NCI-H524 (cell line): ENCODE measurements at places on chromosomes 12 and 14.

DNA sequence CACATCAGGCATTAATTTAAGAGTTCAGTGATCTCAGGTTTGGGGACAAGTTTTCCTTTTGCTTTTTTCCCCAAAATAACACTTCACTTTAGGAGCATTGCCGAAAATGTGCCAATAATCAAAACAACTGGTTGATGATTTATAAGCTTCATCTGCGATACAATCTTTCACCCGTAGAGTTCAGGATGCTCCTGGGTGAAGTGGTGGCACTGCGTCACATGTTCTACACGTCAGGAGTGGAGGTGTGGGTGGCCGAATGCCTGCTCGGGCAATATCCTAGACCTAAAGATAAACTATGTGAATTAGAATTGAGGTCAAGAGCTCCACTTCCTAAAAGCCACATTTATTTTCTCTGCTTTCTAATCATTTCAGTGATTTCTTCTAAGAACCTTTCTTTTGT, 70.9 kb upstream of the DICER1 start:
- no peak for DNase-seq

GRCh38 chr12:56863789-56864188, 70.4 kb downstream of the SDR9C7 start:
- no peak for DNase-seq

DNA sequence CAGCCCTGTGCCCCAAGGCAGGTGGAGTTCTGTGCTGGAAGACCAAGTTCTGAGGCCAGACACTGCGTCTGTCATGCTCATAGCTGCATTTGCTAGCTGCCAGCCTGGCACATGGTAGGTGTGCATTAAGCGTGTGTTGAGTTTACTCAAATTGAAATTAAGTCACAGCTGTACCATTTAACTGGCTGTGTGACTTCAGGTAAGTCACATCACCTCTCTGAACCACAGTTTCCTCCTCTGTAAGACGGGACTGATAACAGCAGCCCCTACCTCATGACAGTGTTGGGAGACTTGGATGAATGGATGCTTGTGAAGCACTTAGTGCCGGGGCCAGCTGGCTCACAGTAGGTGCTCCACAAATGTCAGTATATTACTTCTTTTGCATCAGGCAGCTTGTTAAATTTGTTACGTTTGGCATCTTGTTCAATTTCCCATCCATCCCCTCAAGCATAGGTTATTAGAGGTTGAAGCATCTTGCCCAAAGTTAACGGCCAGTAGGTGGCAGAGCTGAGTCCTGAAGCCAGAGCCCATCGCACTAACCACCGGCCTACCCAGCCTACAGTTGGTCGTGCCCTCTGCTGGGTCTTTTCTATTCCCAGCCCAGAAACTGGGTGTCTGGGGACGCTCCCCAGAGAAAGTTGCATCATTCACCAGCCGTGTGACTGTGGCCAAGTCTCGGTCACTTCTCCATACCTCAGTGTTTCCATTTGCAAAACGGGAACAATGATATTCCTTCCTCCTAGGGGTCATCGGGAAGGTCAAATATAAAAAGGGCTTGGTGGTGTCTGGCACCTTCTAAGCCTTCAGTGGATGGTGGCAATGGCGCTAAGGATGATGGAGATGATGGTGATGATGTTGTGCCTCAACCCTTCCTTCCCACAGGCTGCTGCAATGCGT, 4.5 kb downstream of the DAO start:
- no peak for DNase-seq

GRCh38 chr14:75303381-75303789, 24.8 kb downstream of the FOS start:
- peak; percentile 85 for DNase-seq

DNA sequence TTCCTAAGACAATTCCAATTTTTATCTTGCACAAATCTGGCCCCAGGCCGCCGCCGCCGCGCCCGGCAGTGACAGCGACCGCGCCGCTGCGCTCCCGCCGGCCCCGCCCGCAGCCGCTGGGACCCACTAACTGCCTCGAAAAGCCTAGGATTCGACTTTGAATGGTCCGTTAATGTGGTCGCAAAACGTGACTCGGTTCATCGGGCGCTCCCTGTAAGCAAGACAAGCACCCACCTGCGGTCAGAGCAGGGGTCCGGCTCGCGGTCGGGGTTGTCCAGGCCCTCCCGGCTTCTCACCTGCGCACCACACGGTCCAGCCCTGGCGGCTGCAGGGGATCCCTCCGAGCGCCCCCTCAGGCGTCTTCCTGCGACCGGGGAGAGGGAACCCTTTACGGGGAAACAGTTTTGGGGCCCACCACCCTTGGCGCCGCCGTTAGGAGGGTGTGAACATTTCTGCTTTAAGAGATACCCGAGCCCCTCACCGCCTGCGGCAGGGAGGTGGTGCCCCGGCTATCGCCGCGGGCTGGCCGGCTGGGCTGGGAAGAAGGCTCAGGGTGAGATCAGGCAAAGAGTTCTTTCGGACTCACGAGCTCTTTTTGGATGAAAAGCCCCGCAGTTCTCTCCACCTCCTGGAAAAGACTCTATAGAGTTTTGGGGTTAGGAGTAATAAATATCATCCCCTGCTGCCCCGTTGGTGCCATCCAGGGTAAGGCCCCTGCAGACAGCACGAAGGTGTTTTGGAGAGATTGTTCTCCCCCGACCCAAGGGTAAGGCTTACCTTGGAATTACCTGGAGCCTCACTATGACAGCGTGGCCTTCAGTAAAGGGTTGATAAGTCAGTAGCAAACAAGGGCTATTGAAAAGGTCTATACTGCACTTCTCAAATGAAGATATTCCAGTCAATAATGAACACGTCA, 13.6 kb upstream of the FOXJ2 start:
- peak; percentile 64 for DNase-seq

GRCh38 chr12:121776190-121777098, 17.0 kb downstream of the RHOF start:
- peak; percentile 53 for DNase-seq

GRCh38 chr12:42221726-42222125, 16.3 kb downstream of the YAF2 start:
- no peak for DNase-seq

DNA sequence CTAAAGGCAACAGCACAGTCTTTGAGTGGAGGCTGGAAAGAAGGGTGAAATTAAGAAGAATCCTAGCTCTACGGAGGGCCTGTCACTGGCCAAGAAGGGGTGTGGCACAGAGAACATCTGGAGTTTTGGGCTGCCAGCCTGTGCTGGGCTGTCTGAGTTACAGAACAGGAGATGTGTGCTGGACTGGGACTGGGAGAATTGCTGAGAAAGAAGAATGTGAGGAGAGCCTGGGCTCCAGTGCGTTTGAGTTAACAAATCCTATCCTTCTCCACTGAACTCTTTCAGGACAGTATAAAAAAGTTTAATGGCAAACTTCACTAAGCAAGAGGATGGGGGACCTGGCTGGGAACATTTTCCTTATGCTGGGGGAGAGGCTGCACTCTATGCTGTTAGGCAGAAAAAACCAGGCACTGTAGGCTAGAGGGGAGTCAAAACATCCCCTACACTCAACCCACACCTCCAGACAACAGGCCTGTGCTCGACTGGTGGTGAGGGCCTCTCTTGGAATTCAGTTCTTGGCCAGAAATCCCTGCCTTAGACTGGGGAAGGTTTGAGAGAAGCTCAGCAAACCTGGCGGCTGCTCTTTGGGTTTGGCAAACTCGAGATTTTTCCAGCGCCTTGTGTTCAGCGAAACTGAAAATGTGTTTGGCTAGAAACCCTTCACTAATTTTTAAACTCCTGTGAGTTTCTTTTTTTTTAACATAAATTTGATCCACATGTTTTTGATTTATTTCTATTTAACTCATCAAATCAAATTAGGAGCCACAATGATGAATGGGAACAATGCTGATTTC, 217.3 kb downstream of the MON2 start:
- DNase-seq, result no peak

DNA sequence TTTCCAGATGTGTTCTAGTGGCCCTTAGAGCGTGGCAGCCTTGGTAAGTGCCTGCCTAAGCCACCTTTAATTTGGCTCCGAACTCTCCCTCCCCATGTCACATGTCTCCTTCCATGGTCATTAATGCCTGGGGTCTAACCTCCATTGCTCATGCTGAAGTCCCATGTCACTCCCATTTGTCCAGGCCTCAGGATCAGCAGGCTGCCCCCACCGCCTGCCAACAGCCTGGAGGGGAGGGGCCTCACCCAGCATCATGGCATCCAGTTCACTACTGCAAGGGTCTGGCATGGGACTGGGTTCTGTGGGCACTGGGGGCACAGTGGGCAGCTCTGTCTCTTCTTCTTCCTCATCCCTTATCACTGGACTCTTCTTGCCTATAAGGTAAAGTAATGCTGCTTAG, 4.4 kb downstream of the MMP19 start:
- no peak for DNase-seq

- no peak for DNase-seq
Observed at GRCh38 chr12:113184098-113184899, 979 bp downstream of the DDX54 start.

DNA sequence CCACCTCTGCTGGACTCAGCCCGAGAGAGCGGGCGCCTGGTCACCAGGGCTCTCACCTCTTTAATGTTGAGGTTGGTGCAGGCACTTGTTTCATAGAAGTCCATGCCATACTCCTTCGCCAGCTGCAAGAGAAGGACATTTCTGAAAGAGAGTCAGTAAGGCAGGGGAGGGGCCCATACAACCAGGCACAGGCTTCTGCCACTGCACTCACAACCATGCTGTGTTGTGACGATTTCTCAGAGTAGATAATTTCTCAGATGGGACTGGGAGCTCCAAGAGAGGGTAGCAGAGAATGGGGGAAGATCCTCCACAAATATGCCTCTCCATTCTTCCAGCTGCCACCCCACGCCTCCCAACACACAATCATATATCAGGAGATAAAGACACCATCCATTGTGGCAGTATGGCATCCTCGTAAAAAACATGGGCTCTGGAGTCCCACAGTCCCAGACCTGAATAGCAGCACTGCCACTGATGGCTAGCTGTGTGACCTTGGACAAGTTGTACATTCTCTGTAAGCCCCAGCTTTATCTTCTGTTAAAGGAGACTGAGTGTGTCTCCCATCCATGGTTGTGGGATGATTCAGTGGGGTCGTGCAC, 6.2 kb upstream of the GPX2 start:
- DNase-seq, result no peak

- DNase-seq, result no peak
Observed at GRCh38 chr14:39876916-39877315, 444.7 kb upstream of the FBXO33 start.

- no peak for DNase-seq
Observed at GRCh38 chr14:39319381-39319780, 85.7 kb downstream of the MIA2 start.

DNA sequence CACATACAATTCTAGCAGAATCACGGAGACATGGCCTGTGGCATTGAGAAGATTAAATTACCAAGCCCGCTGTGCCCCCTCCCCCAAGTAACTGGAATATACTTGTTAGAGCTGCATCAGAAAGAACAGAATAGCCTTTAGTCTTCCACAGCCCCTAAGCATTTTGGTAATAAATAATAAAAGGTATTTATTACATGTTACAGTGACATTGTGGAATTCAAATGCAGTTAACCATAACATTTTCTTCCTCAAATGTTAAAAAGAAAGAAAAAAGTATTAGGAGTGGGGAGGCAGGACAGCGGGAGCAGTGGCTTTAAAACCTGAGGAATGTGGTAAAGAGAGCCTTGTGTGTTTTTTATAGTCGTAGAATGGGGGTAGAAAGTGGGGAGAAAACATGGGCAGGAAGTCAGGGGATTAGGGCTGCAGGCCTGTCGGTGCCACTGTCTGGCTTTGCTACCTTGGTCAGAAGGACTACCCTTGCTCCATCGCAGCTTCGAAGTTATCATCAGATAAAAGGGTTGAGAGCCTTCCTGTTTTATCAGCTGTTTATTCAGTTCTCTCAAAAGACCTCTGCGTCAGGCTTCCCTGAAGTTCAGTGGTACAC, 255.9 kb downstream of the MSRB3 start:
- no peak for DNase-seq

- DNase-seq, result no peak
Observed at GRCh38 chr12:40587970-40588369, 104.3 kb upstream of the CNTN1 start.

DNA sequence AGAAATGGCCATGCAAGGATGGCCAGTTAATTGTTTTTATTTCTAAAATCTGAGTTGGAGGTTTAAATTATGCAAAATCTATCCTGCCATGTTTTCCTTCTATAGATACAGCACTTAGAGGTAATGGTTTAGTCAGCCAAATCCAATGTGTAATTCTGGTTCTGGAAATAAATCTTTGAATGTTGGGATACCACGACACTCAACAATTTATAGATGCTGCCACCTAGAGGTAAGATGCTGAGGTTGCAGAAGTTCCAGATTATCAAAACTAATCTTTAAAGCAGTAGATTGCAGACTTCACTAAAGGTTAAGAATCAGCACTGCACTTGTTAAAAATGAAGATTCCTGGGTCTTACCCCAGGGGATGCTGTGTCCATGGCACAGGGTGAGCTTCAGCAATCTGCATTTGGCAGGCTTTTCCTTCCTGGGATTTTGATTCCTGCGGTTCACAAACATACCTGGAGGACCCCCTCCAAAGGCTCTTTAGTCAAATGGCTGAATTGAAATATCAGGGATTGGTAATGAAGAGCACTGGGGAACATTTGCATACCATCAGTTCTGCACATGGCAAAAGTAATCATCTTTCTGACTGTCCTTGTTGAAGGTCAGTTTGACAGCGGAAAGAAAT, 53.4 kb upstream of the ANO4 start:
- DNase-seq, result peak; percentile 36

GRCh38 chr12:68930178-68930577, 2.8 kb downstream of the CPM start:
- DNase-seq, result no peak

DNA sequence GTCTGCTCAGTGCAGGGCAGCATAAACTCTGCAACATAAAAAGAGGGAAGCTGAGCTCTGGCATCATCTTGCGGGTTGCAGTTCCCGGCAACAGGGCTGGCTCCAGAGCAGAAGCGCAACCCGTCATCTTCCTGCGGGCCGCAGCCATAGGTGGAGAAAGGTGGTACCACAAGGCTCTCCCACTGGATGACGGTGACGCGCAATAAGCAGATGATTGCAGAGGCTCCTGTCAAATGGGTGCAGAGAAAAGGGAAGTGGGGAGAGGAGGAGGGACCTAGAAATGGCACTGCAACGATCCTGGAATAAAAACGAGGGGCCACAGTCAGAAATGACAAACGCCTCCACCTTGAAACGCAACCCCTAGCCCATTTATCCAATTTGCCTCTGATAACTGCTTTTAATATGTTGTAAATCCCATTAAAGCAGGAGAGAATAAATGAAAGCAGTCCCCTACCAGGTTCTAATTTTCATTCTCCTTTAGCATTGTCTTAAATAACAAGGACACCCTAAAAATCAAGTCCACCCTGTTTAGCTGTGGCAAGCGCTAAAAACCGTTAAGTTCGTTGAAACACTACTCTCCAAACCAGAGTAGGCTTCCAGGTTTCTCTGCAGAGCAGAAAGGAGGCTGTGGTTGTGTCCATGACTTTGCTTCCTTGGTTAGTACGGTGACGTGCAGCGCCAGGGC, 30.9 kb upstream of the TUBA1C start:
- no peak for DNase-seq
